ENCODE measurements at places on chromosomes 2 and 18. TPM values are rescaled to one million over a fixed set of nuclear protein-coding genes. Genes with fewer than 3 reads are reported as not detected.

DNA sequence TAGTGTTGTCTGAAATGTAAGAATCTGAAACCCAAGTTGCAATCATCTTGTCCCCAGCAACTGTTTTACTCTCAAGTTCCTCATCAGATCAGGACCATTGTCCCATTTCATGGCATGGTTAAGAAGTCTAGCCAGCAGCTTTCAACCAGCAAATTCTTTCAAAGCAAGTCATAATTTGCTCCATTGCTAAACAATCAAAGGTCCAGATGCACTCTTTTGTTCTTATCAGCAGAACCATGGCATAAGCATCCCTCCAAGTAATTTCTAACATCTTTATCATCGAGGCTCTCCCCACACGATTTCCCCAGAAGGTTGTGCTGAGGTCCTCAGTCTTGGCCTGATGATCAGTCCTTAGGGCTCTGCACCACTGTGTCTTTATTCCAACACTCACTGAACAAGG, 67.5 kb upstream of the APCDD1 start:
- H3K4me3 ChIP-seq = no peak overlapping the region
- H3K27ac ChIP-seq = no peak overlapping the region
- H3K36me3 ChIP-seq = no peaks in the 10 kb centered on the region
- H3K27me3 ChIP-seq = no peaks in the 10 kb centered on the region
- no peaks in the 10 kb centered on the region for H3K4me1 ChIP-seq

GRCh38 chr18:3360211-3360610, 89.8 kb upstream of the TGIF1 start:
- no peak overlapping the region for H3K4me3 ChIP-seq
- no peaks in the 10 kb centered on the region for H3K27me3 ChIP-seq
- no peak overlapping the region for H3K27ac ChIP-seq

GRCh38 chr2:222711315-222711940, 40.0 kb downstream of the MOGAT1 start:
- no peaks in the 10 kb centered on the region for H3K36me3 ChIP-seq
- H3K4me3 ChIP-seq = no peak overlapping the region
- DNase-seq = no peak
- peaks cover 35% of the 10 kb centered on the region for H3K4me1 ChIP-seq
- no peak overlapping the region for H3K27ac ChIP-seq

- DNase-seq = peak; percentile 57
- H3K27ac ChIP-seq = no peak overlapping the region
- H3K36me3 ChIP-seq = no peaks in the 10 kb centered on the region
- H3K27me3 ChIP-seq = no peaks in the 10 kb centered on the region
These were observed 24.4 kb downstream of the SGPP2 start for GRCh38 chr2:222448748-222449181.

DNA sequence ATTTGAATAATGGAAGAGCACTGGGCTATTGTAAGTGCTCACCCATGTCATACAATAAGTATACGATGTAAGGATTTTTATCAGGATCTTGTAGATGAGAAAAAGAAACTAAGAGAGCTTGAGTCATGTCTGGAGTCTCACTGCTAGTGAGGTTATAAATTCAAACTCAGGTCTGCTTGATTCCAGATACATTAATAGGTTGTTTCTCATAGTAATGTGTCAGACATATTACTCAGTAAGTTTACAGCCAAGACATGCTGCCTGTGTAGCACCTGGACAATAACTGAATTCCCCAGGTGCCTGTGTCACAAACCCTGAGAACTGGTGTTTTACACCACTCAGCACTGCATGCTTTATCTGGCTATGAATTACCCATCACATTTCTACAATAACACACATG, 216.9 kb upstream of the LRP1B start:
- DNase-seq = no peak
- H3K27ac ChIP-seq = no peak overlapping the region
- H3K36me3 ChIP-seq = no peaks in the 10 kb centered on the region
- H3K27me3 ChIP-seq = no peaks in the 10 kb centered on the region
- H3K4me3 ChIP-seq = no peak overlapping the region

DNA sequence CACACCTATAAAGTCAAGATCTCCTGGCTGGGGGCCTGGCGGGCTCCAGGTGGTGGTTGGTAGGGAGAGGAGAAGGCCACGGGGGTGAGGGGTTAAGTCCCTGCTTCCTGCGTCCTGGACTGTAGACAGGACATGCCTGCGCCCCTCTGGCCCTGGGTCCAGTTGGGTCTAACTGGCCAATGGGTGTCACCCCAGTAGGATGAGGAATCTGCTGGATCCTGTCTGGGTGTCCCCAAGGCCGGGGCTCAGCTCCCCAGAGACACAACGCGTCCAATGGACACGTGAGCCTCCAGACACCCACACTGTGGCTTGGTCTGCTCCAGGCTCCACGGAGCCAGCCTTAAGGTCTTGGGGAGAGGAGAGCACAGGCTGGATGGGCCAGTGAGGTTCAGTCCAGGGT, 19.6 kb downstream of the AQP12A start:
- no peaks in the 10 kb centered on the region for H3K4me1 ChIP-seq
- DNase-seq = no peak
- H3K4me3 ChIP-seq = no peak overlapping the region

DNA sequence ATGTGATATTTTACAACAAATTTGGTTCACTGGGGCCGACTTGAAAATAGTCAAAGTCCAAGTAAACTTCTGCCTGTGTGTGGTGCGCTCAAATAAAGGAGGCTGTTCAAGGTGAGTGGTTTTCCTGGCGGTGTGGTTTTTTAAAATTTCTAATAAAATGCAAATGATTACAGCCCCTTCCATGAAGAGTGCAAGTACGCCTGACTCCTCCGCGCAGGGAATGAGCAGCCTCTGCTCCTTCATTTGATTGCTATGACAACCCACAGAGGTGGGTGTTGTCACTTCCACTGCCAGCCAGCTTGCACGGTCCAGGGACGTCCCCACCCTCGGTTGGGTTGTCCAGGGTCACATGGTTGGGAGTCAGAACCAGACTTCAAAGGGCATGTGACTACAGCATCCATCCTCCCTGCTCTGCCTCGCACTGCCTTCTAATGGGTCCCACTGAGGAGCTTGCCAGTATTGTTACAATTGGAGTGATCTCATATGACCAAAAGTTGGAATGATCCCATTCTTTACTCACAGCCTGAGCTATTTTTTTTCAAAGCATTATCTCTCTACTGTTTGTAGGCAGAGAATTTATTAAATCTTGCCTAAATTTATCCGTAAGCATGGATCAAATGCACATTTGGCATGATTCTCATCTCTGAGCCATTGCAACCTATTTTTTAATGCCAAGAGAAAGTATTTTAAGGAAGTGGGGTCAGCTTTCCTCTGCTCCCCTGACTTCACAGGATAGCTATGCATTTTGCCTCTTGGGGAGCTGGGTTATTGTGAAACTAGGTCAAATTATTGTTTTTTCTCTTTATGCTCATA, 121.3 kb downstream of the AGAP1 start:
- no peak overlapping the region for H3K4me3 ChIP-seq
- DNase-seq = peak; percentile 60
- H3K4me1 ChIP-seq = peaks cover 46% of the 10 kb centered on the region
- H3K36me3 ChIP-seq = no peaks in the 10 kb centered on the region

DNA sequence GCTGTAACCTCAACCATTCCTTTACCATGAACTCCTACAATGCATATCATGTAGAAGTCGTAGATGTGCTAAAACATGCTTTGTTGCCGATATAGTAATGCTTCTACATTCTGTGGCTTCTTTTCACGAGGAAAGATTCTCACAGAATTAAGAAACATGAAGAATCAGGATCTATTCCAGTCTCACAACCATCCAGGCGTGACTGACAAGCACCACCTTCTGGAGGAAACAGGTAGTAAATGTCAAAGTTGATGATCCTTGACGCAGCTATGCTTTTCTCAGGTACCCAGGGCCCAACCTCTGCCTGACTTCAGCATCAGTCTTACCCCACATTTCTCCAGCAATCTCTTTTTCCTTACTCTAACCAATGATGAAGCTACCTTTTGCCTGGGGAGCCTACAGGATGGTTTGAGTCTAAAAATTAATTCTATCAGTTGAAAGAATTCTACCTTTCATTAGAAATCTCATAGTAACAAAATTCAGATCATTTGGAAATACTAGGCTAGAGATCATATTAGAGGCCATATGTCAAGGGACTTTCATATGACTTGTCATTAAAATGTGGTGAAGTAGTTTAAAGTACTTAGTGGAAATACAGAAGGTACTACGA, 123.3 kb upstream of the RND3 start:
- DNase-seq = no peak
- H3K4me1 ChIP-seq = no peaks in the 10 kb centered on the region
- no peak overlapping the region for H3K4me3 ChIP-seq
- H3K27me3 ChIP-seq = no peaks in the 10 kb centered on the region

DNA sequence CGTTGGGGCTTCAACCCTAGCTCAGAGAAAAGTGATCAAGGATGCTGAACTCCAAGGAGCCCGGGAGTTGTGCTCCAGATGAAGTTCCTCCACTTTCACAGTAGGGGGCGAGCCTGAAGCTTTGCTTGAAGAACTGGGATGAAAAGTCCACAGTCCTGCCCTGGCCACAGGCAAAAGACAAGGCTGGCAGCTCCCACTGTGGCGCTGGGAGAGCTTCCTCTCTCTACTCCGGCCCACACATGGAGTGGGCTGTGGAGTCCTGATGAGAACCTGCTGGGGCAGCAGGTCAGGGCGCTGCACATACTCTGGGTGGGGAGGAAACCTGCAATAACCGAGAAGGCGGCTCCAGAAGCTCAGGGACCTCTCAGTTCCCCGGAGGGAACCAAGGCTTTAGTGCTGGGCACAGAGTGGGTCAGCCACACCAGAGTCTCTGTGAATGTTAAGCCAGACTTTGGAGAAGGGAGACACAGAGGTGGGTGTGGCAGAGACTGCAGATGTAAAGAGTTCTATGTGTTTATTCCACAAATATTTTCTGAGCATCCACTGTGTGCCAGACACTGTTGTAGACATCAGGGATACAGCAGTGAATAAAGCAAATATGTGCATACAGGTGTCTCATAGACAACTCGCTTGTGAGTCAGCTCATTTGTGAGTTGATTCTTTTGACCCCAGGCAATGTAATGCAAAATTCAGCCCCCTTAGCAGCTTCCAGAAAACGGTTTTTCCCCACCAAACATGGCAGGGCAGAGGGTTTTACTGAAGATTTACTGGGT, 48.0 kb upstream of the MRPL33 start:
- peaks cover 53% of the 10 kb centered on the region for H3K4me1 ChIP-seq
- peak; percentile 78 for DNase-seq
- H3K27ac ChIP-seq = peak overlapping the region; percentile 19

DNA sequence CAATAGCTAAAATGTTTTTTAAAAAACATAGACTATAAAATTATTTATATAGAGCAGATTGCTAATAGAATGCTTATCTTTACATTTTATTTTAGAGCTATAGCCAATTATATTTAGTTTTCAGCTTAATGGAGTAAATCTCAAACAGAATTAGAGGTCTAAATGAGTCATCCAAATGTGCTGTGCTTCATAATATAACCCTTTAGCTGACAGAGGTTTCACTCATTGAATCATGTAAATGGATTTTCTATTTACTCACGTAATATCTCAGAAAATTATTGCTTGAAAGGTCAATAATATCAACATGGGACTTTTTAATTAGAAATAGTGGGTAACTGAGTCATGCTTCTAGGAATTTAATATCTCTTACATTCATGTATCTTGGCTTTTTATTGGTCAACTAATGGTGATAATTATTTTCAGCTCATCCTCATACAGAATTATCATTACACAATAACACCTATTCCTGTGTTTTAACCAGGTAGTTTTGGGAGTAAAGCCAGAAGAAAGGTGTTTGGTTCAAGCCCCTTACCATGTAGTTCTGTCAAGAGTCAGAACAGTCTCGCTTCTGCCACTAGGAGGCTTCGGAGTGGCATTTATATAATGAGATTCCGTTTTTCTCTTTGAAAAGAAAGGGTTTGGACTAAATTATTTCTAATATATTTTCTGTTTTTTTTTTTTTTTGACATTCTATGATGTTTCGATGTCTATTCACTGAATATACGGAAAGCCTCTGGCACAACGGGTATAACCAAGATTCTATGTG, 217.6 kb downstream of the CDH7 start:
- H3K27ac ChIP-seq = no peak overlapping the region
- no peaks in the 10 kb centered on the region for H3K27me3 ChIP-seq
- no peaks in the 10 kb centered on the region for H3K4me1 ChIP-seq
- H3K36me3 ChIP-seq = no peaks in the 10 kb centered on the region
- H3K4me3 ChIP-seq = no peak overlapping the region
- no peak for DNase-seq

- H3K36me3 ChIP-seq = no peaks in the 10 kb centered on the region
- H3K27me3 ChIP-seq = no peaks in the 10 kb centered on the region
- no peak overlapping the region for H3K27ac ChIP-seq
- no peak overlapping the region for H3K4me3 ChIP-seq
- DNase-seq = no peak
These were observed 424.0 kb downstream of the ARHGAP15 start for GRCh38 chr2:143553261-143553660.

DNA sequence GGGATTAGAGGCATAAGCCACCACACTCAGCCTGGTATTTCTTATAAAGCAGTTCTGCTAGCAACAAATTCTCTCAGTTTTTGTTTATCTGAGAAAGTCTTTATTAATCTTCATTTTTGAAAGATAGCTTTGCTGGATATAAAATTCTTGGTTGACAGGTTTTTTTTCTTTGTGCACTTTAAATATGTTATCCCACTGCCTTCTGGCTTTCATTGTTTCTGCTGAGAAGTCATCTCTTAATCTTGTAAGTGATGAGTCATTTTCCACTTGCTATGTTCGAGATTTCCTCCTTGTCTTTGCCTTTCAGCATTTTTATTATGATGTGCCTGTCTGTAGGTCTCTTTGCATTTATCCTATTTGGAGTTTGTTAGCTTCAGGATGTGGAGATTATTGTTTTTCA, 5.9 kb upstream of the ELAC1 start:
- H3K27ac ChIP-seq = no peak overlapping the region
- H3K27me3 ChIP-seq = no peaks in the 10 kb centered on the region
- no peak for DNase-seq
- no peak overlapping the region for H3K4me3 ChIP-seq
- H3K36me3 ChIP-seq = no peaks in the 10 kb centered on the region

DNA sequence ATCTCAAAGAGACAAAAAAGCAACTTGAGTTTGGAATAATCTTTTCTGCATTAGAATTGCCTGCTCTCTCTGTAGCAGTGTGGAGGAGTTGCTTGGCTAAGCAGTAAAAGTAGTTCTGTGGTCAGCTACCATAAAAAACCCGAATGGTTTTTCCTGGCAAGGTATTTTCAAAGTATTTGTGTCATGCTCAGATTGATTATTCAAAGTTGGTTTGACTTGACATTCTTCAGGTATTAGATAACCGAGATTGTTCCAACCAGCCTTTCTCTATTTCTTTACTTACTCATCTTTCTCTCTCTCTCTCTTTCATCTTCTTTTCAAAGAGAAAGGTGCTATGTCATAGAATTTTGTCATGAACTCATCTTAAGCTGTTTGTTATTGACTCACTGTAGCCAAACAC, 404.9 kb downstream of the CPS1 start:
- DNase-seq = no peak
- H3K27me3 ChIP-seq = no peaks in the 10 kb centered on the region
- no peaks in the 10 kb centered on the region for H3K4me1 ChIP-seq
- no peaks in the 10 kb centered on the region for H3K36me3 ChIP-seq
- H3K27ac ChIP-seq = no peak overlapping the region

Gene IL1R2
- total RNA-seq = 1.5 TPM

Gene MERTK
- 4.9 TPM for total RNA-seq

Gene MAPRE2
- total RNA-seq = 112 TPM

Gene CACNB4
- 1.5 TPM for total RNA-seq
